ENCODE measurements at places on chromosomes 7 and 10.

DNA sequence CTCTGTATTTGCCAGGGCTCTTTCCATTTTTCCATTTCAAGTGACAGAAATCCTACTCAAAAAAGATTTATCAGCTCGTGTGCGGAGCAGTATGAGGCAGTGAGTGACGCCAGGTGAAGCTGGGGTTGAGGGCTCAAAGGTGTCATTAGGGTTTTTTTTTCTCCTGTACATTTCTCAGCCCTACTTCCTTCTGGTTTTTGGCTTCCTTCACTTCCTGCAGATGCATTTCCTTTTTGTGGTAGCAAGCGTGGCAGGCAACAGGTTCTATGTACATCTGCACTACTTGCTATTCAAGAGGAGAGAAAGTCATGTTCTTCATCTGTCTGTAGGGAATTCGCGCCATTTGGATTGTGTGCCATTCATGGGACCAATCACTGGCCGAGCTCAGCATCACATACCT, 52.8 kb upstream of the AOAH start:
- DNase-seq: no peak

- no peak for DNase-seq
Measured at GRCh38 chr7:47534322-47535034, 47.4 kb downstream of the TNS3 start.

DNA sequence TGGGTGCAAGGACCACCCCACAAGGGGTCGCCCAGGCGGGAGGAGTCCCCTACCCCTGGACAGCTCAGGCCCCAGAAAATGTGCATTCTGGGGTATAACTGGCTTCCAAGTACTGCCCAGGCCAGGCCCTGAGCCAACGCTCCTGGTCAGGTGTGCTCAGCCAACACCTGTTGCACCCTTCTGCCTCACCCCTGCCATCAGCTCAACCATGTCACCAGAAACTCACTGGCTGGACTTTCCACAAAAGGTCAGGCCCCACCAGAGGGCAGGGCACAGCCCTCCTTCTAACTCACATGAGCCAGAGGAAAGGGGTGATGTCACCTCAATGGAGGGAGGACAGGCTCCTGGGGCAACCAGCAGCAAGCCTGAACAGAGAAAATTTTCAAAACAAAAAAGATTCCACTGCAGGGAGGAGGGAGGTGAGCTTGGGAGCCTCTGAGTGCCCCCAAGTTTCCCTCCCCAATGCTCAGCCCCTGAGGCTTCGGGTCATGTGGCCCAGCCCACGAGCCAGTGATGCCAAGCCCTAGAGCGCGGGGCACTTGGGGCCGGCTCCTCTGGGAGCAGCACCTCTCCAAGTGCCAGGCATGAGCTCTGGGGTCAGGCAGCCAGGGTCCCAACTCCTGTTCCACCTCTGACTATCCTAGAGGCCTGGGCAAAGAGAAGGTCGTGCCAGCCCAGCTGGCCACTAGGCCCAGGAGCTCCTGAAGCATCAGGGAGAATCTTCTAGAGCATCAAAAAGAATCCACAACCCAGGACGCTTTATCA, 2.2 kb downstream of the OGDHL start:
- DNase-seq: no peak

- DNase-seq: no peak
Measured at GRCh38 chr7:20236790-20237189, 19.6 kb upstream of the MACC1 start.

GRCh38 chr7:4006687-4007086, 675.4 kb upstream of the FOXK1 start:
- peak; percentile 93 for DNase-seq

Data from NCI-H510A treated with DMSO at 0.1 percent for 48 hours (cell line).